ENCODE measurements at places on chromosomes 12 and 14.

DNA sequence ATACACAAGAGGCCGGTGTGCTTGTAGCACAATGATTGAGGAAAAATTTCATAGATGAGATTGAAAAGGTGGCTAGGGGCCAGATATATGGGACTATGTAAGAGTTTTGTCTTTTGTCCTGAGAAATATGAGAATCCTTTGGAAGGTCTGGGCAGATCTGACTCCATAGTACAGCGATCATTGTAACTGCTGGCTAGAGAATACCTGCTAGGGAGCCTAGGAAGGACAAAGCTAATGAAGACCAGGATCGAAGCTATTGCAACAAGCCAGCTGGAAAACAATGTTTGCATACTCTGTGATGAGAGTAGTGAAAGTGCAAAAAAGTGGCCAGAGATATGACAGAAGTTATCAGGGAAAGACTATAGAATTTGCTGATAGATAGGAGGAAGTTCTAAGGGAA is 537.6 kb downstream of the C12orf50 start:
- DNase-seq: no peak

DNA sequence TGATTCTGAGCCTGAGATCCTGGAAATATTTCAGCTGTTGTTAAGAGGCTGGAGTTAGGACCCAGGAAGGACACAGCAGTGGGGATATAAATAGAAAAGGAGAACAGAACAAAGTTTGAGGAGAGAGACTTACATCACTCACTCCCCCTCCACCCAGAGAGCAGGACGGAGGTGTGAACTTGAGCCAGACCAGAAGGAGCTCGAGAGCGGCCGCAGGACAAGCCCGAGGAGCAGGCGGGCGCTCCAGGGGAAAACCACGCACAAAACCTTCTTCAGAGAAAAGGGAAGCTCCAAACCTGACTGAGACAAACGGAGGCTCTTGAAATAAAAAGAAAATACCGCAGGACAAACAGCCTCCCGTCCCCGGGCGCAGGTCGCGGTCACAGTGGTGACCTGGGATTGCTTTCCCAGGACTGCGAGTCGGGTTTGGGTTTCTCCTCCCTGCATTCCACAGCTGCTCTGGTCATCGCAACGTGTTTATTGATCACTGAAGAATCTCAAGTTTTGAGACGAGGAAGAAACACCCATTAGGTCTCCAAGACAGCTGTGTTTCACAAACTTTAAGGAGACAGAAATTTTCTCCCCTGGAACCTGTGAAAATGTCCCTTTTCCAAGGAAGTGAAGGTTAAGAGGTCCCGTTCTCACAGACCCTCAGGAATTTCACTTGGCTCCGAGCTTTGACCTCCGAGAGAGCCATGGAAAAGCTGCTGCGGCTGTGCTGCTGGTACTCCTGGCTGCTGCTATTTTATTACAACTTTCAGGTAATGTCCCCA is at the start of gene ADGRD1:
TSS of gene ADGRD1 (plus strand) at position 137 of the 773 bp plus-strand sequence. CDS start at position 696, 559 bp downstream.
- no peak for DNase-seq

DNA sequence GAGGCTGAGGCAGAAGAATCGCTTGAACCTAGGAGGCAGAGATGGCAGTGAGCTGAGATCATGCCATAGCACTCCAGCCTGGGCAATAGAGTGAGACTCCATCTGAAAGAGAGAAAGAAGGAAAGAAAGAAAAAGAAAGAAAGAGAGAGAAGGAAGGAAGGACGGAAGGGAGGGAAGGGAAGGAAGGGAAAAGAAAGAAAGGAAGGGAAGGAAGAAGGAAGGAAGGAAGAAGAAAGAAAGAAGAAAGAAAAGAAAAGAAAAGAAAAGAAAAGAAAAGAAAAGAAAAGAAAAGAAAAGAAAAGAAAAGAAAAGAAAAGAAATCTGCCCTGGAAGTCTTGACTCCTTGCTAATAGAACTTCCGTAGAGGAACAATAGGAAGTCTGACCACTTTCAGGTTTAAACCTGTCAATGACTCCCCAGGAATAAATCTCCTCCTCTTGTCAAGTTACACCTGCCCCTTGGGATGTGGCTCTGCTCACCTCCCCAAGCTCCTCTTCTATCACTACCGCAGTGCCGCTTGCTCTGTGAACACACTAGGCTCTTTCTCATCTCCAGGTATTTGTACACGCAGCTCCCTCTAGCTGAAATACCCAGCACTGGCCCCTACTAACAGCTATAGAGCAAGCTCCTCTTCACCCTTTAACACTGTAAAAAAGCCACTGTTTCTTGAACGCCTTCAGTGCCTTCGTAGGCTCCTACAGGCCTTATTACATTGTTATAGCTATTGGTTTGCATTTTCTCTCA is 773.1 kb upstream of the TBX3 start:
- no peak for DNase-seq

DNA sequence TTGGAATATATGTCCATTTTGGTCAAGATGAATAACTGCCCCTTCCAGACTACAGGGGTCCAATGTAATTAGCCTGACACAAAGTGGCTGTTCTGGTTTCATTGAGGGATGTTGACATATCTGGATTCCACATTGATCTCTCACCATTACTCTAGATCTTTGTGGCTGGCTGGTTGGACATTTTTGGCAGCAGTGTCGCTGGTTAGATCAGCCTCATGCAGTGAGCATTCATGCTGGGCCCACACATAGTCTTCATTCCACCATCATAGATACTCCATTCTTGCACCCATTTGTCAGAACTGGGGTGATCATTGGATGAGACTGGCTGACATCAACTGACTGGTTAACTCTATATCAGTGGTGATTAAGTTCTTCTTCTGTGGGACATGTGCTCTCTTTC is 74.4 kb downstream of the MGST1 start:
- DNase-seq: no peak

DNA sequence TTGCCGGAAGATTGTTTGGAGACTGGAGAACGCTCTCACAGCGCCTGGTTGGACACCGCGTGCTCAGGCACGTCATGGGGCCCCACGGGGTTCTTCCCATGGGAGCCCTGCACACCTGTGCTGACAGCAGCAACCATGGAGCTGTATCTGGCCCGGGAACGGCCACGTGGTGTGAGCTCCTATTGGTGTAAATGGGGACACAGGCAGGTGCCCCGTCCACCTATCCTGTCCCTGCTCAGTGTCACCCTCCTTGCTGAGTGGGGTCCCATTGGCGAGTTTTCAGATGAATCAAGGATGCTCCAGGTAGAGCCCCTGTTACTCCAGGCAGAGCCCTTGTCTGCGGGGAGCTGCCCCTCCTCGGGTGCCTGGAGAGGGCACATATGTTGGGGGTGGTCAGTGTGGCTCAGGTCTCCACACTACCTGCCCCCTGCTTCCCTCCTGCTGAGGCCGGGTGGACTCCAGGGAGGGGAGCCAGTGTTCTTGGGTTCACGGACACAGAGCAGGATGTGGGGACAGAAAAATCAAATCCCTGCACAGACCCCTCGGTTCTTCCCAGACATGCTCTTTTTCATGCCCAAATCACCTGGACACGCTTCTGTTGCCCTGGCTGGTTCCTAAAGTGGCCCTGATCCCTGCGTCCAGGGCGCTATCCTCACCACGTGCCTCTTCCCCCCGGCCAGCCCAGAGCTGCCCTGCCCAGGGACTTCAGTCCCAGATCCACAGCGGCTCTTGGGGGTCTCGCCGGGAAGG is 250.1 kb downstream of the ADGRD1 start:
- no peak for DNase-seq

DNA sequence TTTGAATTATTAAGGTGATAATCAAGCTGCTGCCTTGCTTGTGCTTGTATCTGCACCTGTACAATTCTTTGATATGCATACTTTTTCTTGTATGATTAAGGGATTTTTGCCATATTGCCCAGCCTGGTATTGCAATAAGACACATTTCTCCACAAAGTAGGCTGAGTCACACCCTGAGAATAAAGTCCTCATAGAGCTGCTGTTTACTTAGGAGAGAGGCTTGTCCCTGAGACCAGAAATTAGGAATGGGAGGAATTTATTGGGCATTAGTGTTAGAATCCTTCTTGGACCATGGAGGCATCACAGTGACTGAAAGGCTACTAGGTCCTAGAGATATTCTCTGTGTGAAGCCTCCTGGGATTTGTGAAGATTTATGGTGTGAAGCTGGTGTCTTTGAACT is 506.8 kb upstream of the FBXO33 start:
- DNase-seq: no peak

GRCh38 chr14:31419967-31420318 is 407 bp downstream of the HEATR5A start:
- no peak for DNase-seq

DNA sequence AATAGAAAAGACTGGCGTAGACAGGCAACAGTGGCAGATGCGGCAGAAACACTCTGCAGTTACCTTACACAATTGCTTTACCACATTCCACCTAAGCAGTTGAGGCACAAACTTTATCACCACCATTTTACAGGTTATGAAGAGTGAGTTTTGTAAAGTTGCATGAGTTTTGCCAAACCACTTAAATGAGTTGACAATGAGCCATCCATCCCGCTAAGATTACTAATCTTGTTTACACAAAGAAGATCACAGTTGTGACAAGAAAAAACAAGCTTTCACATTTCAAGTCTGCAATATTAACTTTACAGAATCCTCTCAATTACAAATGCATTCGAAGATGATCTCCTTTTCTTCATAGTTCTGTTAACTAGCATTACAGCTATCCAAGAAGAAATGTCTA is 1.8 kb downstream of the TMCC3 start:
- no peak for DNase-seq

DNA sequence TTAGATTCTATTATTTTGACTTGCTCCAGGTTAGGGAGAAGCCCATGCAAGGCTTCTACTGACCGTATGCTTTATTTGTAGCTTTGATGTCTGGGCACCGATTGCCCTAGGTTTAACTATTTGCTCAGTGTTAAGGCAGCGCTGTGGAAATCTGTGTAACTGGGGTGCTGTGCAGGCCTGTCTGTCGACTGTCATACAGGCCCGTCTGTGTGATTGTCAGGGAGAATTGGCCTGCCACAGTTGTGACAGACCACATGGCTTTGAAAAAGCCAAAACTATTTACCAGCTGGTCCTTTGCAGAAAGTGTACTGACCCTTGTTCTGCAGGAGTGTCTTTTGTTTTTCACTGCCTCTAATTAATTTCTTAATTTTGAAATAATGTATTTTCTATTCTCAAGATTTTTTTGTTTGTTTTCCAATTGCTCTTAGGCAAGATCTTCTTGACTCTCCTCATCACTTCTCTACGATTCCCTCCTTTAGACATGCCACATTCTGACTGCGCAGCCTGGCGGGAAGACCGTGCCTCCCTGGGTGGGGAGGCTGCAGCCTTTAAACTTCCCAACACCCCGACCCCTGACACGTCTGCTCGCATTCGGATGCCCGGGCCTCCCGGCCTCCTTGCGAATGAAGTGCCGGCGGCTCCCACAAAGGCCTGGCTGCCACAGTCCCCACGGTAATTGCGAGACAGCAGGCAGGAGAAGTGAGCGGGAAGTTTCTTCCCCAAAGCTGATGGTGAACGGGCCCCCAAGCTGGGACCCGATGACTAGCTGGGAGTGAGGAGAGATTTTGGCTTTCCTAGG is 99.0 kb upstream of the EVL start:
- DNase-seq: no peak

DNA sequence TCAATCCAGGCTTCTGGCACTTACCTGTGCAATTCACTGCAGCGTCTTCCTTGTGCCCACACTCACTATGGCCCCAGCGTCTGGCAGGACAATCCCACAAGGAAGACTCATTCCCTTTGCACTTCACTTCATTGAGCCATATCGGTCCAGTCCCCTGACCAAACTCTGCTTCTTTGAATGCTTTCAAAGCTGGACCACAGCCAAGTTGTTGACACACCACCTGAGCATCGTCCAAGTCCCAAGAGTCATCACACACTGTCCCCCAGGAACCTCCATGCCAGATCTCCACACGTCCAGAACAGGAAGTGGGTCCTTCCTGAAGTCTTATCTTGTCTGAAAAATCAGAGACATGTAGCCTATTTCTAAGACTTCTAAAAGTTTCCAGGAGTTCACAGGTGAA is 20.2 kb downstream of the CD163 start:
- no peak for DNase-seq

DNA sequence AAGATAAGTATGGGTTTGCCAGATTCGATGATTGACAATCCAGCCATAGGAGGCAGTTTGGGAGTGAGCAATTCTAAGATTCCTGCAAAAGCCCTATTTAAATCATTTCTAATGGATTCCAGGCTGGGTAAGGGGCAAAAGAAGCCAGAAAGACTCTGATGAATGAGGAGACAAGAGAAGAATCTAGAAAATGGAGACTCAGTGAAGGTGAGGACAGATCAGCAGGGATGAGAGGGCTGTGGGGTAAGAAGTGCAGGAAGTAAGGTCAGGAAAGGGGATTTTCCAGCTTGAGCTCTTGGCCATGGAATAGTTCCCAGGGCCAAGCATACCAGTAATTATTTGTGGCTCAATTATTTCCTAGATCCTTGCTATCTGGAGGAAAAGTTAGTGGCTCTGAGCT is 87.3 kb downstream of the TMX1 start:
- no peak for DNase-seq

- no peak for DNase-seq
Measured at GRCh38 chr12:76859611-76860010, 19.2 kb downstream of the CSRP2 start.

GRCh38 chr12:130873106-130873795 is 1.4 kb downstream of the RAN start:
- DNase-seq: no peak

DNA sequence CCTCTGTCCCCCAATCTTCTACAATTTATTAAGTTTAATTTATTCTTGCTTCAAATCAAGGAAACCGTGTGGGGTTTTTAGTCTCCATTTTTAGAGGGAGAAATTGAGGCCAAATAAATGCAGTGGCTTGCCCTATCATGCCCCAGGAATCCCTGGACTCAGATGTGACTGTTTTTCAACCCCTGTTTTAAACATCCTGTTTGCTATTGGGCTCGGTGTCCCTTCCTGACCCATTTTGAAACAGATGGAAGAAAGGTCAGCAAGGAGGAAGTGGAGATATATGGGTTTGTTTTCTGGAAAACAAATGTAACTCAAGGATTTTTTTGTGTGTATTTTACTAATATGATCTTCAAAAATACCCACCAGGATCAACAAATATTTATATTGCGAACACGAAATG is 84.7 kb downstream of the DACT1 start:
- DNase-seq: no peak

DNA sequence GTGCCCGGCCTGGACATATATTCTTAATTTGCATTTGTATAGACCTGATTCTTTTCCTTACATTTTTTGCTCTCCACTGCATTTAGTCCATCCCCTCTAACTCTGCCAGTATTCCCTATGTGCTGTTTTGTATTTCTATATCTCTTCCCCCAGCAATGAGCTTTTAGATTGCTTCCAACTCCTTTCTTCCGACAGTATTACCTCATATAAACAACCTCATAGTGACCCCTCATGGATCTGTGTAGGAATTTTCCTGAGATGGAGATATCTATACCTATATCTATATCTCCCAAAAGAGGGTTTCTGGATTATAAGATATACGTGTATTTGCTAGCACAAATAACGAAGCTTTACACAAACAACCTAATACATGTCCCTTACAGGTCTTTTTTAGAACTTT is 161.9 kb downstream of the CRADD start:
- DNase-seq: no peak
